ENCODE measurements at places on chromosomes 7 and 10. TPM values are rescaled to one million over a fixed set of nuclear protein-coding genes. Genes with fewer than 3 reads are reported as not detected.

Gene HMX3
- total RNA-seq = not detected

Gene NEURL1
- total RNA-seq = not detected

Gene ZNF485
- 1.0 TPM for total RNA-seq

Gene AKR1C4
- not detected for total RNA-seq

Gene CALML5
- total RNA-seq = not detected

Gene HERC4
- total RNA-seq = 51.7 TPM

Gene MYL10
- total RNA-seq = not detected

Gene PAX4
- not detected for total RNA-seq

Gene STK17A
- total RNA-seq = 88.7 TPM

GRCh38 chr10:44240584-44241205 is 144.2 kb downstream of the CXCL12 start:
- DNase-seq = no peak

- no peak for DNase-seq
Measured at GRCh38 chr10:24777196-24777595, 53.5 kb upstream of the ARHGAP21 start.

DNA sequence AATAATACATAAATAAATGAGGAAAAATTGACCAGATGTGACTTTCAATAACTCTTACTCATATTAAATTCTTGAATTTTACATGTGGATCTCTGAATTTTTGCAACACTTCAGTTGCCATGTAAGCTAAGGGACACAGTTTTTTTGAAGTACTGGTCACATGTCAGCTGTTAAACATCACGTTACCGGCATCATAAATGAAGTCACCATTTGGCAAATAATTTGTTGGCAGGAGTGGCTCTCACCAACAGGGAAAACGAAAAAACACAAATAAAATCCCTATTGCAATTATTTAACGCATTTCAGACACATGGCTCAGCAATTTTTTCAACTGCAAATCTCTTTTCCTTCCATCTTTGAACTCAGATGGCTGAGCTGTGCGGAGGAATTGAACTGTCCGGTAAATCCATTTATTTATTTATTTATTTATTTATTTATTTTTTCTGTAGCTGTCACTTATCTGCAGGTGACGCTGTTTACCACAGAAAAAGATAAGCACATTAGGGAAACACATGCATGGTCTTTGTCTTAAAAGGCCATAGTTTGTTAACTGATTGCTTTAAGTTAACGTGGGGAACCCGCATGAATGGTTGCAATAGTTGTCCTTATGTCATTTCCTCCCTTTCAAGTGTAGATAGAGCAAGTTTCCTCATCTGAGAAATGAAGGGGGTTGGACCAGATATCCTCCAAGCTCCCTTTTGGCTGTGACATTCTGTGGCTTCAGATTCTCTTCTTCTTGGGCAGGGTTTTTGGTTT is 64.7 kb upstream of the JAZF1 start:
- DNase-seq = no peak

DNA sequence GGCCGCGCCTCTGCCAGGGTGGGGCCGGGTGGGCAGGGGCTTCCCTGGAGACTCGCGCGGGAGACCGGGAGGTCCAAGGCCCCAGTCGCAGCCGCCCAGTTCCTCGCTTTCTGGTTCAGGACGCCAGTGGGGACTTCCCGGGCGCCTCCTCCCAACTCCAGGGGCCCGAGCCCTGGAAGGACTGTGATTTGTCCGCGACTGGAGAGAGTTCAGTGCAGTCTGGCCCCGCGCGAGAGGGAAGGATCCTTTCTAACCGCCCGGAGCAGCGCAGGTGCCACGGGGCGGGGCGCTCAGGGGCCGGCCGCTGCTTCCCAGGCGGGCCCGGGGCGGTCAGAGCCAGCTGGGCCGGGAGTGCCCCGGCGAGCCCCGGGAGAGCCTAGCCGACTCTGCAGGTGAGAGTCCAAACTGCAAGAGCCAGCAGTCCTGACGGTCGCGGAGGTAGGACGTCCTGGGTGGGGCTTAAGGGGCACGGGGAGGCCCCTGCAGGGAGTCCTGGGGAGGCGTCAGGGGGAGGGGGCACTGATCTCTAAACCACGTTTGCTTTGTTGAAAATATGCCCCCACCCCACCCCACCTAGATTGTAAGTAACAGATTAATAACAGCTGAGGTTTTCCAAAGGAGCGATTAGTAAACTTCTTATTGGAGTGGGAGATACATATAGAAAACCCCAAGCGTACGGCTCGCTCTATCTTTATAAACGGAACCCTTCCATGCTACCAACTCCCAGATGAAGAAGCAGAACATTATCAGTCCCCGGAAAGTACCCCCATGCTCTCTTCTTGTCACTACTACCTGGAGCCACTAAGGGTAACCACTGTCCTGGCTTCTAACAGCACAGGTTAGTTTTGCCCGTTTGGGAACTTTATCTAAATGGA is 8.2 kb downstream of the NKX2-3 start:
- no peak for DNase-seq

- no peak for DNase-seq
Measured at GRCh38 chr7:153657182-153657800, 394.9 kb upstream of the DPP6 start.

DNA sequence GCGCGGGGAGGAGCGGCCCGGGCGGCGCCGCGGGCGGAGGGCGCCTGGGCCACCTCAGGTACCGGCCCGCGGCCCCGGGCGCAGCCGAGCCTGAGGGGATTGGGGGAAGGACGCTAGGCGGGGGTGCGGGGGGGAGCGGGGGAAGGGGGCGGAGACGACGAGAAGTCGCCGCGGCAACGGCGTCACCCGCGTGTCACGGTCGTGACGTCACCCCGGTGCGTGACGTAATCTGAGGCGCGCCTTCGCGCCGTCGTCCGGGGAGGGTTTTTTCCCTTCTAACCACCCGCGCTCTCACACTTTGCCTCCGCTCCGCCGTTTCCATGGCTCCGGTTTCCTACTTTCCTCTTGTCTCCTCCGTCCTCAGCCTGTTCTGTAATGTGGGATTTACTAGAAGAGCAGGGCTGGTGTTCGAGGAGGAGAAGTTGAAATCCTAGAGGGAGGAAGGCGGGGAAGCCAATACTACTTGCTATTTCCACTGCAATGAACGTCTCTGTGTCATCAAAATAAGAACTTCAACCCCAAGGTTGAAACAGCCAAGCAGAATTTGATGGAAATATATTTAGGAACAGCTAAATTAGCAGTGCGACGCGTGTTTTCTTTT is at the start of gene BRAF:
TSS of gene BRAF (minus strand) at position 109 of the 601 bp plus-strand sequence. CDS start 226 bp downstream, outside the sequence.
- peak; percentile 94 for DNase-seq

DNA sequence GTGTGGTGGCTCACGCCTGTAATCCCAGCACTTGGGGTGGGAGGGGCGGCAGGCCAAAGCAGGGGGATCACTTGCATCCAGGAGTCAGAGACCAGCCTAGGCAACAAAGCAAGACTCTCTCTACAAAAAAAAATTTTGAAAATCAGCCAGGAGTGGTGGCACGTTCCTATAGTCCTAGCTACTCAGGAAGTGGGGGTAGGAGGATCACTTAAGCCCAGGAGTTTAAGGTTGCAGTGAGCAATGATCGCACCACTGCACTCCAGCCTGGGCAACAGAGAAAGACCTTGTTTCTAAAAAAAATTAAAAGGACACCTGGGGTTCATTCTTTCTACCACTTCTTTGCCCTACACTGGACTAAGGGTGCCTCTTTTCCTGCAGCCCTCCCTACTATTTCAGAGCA is 15.1 kb downstream of the WAPL start:
- peak; percentile 40 for DNase-seq

DNA sequence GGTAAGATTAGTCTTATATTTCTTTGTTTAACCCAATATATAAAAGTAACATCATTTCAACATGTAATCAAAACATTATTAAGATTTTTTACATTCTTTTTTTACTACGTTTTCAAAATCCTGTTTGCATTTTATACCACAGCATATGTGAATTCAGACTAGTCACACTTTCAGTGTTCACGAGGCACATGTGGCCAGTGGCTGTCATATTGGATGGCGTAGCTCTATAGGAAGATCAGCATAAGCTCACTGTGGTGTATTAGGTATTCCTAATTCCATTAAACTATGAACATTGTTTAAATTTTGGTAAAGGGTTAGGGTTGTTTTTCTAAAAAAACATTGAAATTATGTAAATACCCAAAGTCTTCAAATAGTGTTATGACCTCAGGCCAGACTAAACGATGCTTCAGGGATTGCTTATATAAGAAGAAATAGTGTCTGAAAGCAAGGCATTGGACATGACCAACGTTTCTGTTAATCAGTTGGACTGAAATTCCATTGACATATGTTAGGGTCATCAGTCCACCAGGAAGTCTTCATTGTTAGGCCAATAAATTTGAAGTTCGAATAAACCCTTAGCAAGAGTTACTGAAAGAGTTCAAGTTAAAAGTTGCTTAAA is 97.0 kb downstream of the BICC1 start:
- DNase-seq = no peak

DNA sequence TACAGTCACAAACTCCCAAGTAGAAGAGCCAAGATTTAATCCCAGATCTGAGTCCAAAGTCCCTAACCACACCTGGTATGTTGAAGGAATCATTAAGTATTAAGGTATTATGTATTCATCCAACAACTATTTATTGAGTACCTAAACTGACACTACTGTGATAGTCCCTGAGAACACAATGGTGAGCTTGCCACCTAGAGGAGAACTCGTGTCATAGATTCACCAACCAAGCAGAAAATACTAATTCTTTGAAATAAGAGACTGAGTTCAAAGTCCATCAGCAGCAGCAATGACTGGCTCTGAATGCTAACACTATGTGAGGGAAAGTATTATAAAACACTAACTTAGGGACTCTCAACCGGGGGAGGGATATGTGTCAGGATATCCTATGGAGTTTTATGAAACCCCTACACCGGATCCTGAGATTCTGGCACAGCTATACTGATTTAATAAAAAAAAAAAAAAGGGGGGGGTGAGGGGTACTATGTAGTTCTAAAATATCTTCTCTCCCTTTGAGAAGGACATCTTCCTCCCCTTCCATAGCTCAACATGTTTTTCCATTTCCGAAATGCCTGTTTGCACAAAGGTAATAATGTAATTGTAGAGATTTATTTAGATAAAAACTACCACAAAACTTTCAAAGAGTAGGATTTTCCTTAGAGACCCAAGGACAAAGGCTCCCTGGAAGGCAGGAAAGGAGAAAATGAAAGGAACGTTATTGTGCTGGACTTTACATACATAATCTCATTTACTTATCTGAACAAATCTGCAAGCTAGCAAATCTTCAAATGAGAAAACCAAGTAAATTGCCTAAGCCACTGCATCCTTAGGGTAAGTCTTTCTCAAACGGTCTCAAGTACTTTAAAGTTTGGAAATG is 1.6 kb downstream of the NCOA4 start:
- peak; percentile 83 for DNase-seq

DNA sequence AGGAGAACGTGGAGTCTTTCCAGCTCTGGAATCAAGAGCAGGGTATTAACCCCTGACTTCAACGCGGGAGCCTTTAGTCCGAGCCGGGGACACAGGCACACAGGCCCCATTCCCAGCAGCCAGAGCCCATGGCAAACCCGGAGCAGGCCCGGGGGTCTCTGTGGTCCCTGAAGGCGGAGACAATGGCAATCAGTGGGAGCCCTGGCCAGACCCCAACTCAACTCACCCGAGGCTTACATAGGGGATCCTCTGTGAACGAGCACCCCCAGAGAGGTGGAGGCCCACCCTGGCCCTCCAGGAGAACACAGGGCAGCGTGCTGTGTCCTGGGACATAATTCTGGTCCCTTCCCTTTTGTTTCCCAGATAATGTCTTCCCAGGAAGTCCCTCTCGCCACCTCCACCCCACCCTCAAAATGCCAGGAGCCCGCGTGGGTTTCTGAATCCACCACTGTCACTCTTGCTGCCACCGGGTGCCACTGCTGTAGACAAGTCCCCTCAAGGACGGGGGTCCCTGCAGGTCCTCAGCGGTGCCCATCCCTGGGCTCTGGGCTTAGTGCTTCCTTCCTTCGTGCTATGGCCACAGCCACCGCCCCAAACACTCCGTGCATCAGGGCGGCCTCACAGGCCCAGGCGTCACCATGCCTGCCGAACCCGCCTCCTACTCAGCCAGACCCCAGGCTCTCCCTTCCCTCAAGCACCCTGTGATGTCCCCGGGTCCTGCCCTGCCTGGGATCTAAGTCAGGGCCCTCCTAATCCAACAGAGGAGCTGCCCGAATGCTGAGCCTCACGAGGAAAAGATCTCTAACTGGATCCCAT is 28.6 kb upstream of the PPP2R2D start:
- no peak for DNase-seq

GRCh38 chr10:15236340-15236739 is 67.8 kb upstream of the NMT2 start:
- no peak for DNase-seq

DNA sequence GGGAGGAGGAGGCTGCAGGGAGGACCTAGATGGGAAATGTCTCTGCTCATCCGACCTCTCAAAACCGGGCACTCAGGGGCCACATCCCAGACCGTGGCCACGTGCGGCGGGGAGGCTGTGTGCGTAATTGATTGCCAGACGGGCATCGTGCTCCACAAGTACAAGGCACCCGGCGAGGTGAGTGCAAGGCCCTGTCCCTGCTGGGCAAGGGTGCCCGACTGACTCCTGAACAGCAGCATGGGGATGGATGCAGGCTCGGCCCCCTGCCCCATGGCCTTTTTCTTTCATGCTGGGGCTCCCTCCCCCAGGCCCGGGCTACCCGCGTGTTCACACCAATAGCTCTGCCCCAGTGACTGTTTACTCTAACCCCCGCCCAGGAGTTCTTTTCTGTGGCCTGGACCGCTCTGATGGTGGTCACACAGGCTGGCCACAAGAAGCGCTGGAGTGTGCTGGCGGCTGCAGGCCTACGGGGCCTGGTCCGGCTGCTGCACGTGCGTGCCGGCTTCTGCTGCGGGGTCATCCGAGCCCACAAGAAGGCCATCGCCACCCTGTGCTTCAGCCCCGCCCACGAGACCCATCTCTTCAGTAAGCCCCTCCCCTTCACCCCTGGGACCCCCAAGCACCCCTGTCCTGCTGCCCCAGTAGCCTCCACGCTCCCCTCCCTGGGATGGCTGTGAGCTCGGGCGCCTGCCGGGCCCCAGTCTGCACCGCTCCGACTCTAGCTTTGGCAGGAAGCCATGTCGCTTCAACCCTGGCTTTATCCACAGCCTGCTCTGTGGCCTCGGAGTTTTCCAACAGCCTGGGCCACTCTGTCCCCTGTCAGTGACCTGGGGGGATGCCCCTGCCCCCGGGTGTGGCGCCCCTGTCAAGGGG is 3.9 kb downstream of the LRWD1 start:
- no peak for DNase-seq

Data from dermis blood vessel endothelial cell (primary cell).